Sigmoid colon (tissue), 7 donors: ENCODE measurements at places on chromosomes 13 and 19. TPM values are rescaled to one million over a fixed set of nuclear protein-coding genes. Genes with fewer than 3 reads are reported as not detected.
A peak's percentile ranks its signal among the peaks of the same experiment; 100 is the strongest.

The ZNF534 gene
- not detected for total RNA-seq

The GRIN3B gene
- not detected for total RNA-seq

DNA sequence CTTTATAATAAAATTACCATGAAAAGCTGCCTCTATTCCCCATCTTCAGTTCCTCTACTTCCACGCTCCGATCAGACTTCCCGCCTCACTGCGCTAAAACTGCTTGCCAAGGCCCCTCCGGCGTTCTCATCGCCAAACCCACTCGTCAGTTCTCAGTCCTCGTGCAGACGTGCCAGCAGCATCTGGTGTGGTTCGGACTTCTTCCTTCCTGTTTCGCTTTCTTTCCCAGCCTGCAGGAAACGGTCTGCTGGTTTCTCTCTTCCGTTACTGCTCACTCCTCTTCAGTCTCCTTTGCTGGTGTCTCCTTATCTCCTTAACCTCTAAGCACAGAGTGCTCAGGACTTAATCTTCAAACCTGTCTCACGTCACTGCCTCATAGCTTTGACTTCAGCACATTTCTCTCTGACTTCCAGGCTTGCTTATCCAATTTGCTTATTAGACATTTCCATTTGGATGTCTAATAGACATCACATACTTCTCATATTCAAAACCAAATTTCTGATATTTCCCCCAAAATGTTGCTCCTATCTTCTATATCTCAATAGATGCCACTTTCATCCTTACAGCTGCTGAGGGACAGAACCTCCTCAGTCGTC, 40.3 kb downstream of the RCBTB2 start:
- H3K36me3 ChIP-seq, result no peaks in the 10 kb centered on the region
- H3K4me1 ChIP-seq, result no peaks in the 10 kb centered on the region
- H3K4me3 ChIP-seq, result no peak overlapping the region
- DNase-seq, result peak; percentile 88
- H3K27ac ChIP-seq, result peak overlapping the region; percentile 60

DNA sequence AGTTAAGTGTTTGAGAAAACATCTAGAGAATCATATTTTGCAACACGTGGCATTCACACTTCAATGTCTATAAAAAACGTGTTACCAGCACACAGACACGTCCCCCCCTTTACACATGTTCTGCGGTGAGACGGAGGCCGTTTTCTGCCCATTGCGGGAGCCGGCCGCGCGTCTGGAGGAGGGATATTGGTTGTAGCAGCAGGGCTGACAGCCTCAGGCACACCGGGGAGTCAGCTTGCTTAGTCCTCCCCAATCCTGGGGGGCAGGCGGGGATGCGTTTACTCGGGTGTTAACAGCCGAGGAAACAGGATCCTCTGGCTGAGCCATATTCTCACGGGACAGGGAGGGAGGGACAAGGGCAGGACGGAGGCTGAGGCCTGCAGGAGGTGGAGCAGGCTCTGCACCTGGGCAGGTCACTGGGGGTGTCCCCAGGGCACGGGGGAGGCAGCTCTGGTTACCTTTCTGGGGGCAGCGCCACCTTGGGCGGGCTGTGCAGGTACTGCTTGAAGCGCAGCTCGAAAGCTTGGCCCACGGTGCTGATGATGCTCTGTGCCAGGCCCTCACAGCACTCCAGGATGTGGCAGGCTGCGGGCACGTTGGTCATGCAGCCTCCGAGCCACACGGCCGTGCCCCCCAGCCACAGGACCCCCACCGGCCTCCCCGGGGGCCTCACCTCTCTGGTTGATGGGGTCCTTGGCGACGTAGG, 25.0 kb downstream of the SHC2 start:
- H3K4me3 ChIP-seq, result no peak overlapping the region
- no peak overlapping the region for H3K27ac ChIP-seq
- DNase-seq, result no peak
- H3K4me1 ChIP-seq, result no peaks in the 10 kb centered on the region

- no peak for DNase-seq
- no peaks in the 10 kb centered on the region for H3K36me3 ChIP-seq
- H3K4me3 ChIP-seq, result no peak overlapping the region
- H3K27ac ChIP-seq, result no peak overlapping the region
- H3K4me1 ChIP-seq, result peaks cover 6% of the 10 kb centered on the region
- H3K27me3 ChIP-seq, result no peaks in the 10 kb centered on the region
Measured at GRCh38 chr13:50326811-50327210, 311.6 kb downstream of the KCNRG start.

DNA sequence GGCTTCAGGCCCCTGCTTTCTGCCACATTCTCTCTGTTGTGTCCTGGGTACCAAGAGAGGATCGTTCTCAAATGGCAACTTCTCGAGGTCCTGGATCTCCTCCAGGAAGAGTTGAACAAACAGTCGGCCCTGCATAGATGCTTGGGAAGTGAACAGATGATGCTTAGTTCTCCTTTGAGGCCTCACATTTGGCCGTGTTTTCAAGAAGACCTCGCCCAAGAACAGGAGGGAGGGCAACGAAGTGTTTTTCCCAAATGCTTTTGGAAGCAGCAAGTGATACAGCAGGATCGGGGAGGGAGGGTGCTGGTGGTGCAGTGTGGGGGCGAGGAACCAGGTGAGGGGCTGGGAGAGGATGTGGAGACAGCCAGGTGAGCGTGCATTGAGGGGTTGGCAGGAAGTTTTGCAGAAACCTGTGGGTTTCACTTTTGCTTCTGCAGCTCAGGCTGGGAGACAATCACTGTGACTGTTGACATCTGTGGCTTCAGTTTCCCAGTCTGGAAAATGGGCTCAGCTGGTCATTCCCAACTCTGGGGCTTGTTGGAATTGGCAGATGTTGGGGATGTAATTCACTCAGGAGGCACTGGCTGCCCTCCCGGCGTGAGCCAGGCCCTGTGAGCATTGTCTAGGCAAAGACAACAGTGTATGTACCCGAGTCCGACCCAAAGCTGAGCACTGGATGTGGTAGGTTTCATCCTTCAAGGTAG, 21.6 kb downstream of the MAST3 start:
- no peak overlapping the region for H3K4me3 ChIP-seq
- H3K27ac ChIP-seq, result peak overlapping the region; percentile 83
- H3K4me1 ChIP-seq, result peaks cover 22% of the 10 kb centered on the region
- H3K27me3 ChIP-seq, result no peaks in the 10 kb centered on the region

- H3K27ac ChIP-seq, result no peak overlapping the region
- no peak for DNase-seq
- no peaks in the 10 kb centered on the region for H3K36me3 ChIP-seq
- peaks cover 13% of the 10 kb centered on the region for H3K27me3 ChIP-seq
Measured at GRCh38 chr19:13699786-13700185, 64.5 kb upstream of the MRI1 start.

- no peaks in the 10 kb centered on the region for H3K4me1 ChIP-seq
- H3K27me3 ChIP-seq, result no peaks in the 10 kb centered on the region
- no peaks in the 10 kb centered on the region for H3K36me3 ChIP-seq
- no peak for DNase-seq
- no peak overlapping the region for H3K4me3 ChIP-seq
Measured at GRCh38 chr19:4434391-4434790, 23.2 kb downstream of the UBXN6 start.

GRCh38 chr19:31118287-31118955, 230.8 kb downstream of the TSHZ3 start:
- H3K4me1 ChIP-seq, result peaks cover 16% of the 10 kb centered on the region
- H3K4me3 ChIP-seq, result no peak overlapping the region
- no peaks in the 10 kb centered on the region for H3K36me3 ChIP-seq

DNA sequence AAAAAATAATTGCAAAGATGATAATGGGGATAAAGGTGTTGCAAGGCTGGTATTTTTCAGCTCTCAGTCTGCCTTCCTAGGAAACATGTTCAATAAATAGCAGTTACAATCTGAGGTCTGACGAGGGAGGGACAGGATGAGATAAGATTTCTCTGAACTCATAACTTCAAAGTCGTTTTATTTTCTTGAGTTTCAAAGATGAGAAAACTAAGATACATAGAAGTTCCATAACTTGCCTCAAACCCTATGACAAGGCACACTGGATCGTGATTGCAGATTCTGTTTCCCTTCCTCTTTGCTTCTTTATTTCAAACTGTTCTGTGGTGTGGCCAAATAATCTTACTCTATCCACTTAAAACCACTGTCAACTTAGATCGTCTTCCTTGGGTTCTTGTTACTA, 327.2 kb downstream of the GPC5 start:
- H3K27ac ChIP-seq, result no peak overlapping the region
- no peak overlapping the region for H3K4me3 ChIP-seq
- H3K4me1 ChIP-seq, result no peaks in the 10 kb centered on the region
- H3K36me3 ChIP-seq, result no peaks in the 10 kb centered on the region
- no peaks in the 10 kb centered on the region for H3K27me3 ChIP-seq

GRCh38 chr19:34317311-34317927, 47.6 kb upstream of the GPI start:
- peaks cover 5% of the 10 kb centered on the region for H3K4me1 ChIP-seq
- no peak overlapping the region for H3K4me3 ChIP-seq
- no peaks in the 10 kb centered on the region for H3K27me3 ChIP-seq
- H3K36me3 ChIP-seq, result peaks cover 22% of the 10 kb centered on the region

DNA sequence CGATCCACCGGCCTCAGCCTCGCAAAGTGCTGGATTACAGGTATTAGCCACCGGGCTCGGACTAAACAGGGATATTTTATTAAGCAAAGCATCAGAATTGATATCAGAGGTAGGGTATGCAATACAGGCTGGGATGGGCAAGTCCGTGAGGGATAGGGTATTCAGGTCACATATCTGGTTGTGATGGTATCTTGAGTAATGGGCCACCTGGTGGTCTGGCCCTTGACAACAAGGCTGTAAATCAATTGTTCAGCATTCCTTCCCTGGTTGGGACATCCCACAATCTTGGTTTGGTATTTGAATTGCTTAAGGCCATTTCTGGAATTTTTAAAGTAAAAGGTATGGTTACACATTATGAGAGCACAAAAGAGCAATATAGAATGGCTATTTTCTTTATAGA, 1588.0 kb downstream of the SLITRK1 start:
- DNase-seq, result no peak
- no peaks in the 10 kb centered on the region for H3K4me1 ChIP-seq
- H3K36me3 ChIP-seq, result no peaks in the 10 kb centered on the region
- no peak overlapping the region for H3K4me3 ChIP-seq
- H3K27ac ChIP-seq, result no peak overlapping the region

- no peak for DNase-seq
- no peak overlapping the region for H3K4me3 ChIP-seq
- no peaks in the 10 kb centered on the region for H3K27me3 ChIP-seq
- H3K36me3 ChIP-seq, result no peaks in the 10 kb centered on the region
- no peak overlapping the region for H3K27ac ChIP-seq
Measured at GRCh38 chr13:113588394-113589111, 4.0 kb downstream of the TFDP1 start.

DNA sequence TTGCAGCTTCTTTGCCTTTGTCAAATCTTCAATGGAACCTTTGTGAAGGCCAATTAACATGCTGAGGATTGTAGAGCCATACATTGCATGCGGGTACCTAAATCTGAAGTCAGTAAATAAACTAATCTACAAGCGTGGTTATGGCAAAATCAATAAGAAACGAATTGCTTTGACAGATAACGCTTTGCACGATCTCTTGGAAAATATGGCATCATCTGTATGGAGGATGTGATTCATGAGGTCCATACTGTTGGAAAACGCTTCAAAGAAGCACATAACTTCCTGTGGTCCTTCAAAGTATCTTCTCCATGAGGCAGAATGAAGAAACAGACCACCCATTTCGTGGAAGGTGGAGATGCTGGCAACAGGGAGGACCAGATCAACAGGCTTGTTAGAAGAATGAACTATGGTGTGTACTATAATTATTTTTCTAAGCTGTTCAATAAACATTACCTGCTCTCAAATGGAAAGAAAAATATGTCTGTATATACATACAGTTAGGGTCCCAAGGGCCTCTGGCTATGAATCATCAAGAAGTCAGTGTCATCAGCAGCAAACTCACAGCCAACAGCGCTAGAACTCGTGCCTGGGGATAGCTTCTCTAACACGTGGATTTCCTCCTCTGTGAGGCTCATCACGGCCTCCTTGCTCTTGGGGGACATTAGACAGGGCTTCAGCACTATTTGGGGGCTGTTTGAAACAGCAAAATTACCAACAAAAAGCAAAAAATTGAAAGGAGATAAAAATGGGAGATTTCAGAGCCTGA, 2.9 kb upstream of the CD70 start:
- no peaks in the 10 kb centered on the region for H3K36me3 ChIP-seq
- H3K4me1 ChIP-seq, result no peaks in the 10 kb centered on the region
- H3K27ac ChIP-seq, result no peak overlapping the region
- DNase-seq, result no peak
- no peak overlapping the region for H3K4me3 ChIP-seq

DNA sequence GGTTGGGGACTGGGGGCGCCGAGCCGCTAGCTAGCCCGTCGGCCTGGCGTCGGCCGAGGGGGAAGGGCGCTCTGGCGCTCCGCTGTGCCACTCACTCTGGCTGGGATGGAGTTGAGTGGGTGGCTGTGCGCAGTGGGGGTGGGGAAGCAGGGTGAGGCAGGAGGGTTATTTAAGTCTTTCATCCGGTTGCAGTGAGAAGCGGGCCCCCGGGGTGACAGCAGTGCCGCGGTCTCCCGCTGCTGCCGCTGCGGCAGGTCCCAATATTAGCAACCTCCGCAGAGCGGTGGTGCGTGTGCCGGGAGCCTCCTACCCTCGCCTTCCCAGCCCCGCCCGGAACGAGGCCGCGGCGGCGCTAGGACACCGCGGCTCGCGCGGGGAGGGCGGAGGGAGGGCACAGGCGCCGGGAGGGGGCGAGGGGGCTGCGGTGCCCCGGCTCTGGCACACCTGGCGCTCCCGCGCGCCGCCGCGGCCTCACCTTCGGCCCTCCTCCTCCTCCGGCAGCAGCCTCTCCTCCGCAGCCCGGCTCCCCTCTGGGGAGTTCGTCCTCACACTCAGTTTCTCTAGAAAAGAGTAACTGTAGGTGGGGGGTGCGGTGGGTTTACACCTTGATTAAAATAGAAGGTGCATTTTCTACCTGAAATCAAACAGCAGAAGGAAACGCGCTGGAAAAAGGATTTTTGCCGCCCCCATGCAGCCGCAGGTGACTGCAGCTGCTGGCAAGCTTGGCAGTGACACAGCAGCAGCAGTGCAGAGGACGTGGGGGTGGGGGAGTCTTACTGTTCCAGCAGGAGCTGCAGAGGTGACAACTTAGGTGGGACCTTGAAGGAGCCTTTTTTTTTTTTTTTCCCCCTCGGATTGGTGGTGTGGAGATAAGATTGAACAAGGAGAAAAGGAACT, 4.5 kb downstream of the FGF9 start:
- H3K27me3 ChIP-seq, result peaks cover 14% of the 10 kb centered on the region
- H3K4me1 ChIP-seq, result peaks cover 43% of the 10 kb centered on the region
- H3K36me3 ChIP-seq, result no peaks in the 10 kb centered on the region

DNA sequence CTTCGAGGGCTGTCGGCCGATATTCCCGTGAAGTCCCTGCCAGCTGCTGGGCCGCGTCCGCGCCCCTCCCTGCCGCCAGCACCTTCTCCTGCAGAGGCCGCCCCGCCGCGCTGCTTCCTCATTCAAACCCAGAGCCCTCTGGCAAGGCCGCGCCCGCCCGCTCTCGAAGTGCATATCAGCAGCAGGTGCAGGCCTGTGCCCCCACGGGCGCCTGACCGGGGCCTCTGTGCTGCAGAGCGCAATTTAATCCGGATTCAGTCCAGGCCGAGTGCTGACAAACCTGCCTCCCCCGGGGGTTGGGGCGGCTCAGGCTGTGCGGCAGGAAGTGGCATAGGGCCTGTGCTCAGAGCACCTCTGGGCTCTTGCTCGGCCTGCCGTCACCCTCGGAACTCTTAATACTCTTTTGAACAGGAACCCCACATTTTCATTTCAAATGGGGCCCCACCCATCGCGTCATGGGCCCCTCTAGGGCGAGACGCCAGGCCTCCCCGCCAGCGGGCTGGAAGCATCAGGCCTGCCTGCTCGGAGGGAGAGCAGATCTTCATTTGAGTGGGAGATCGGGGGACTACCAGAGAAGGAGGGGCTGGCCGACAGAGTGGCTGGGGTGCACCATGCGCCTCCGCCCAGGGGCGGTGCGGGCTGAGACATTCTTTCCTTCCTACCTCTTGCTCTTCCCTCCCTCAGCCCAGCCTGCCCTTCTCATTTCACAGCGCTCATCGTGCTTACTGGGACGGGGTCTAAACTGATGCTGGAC, 125.7 kb downstream of the TNFRSF19 start:
- H3K27ac ChIP-seq, result no peak overlapping the region
- H3K4me3 ChIP-seq, result no peak overlapping the region
- no peaks in the 10 kb centered on the region for H3K4me1 ChIP-seq
- no peaks in the 10 kb centered on the region for H3K36me3 ChIP-seq
